Naive B cell (primary cell): ENCODE measurements at places on chromosomes 4 and X.
A peak's percentile ranks its signal among the peaks of the same experiment; 100 is the strongest.

GRCh38 chr4:27233531-27233930, 372.9 kb downstream of the STIM2 start:
- no peak for DNase-seq

- DNase-seq, result no peak
These were observed 87.9 kb downstream of the WDFY3 start for GRCh38 chr4:84878546-84878945.

GRCh38 chr4:151835467-151835866, 74.7 kb upstream of the GATB start:
- DNase-seq, result no peak

- no peak for DNase-seq
These were observed 68.4 kb downstream of the AR start for GRCh38 chrX:67612231-67612630.

GRCh38 chr4:70842761-70843435, 3.2 kb upstream of the GRSF1 start:
- DNase-seq, result no peak

DNA sequence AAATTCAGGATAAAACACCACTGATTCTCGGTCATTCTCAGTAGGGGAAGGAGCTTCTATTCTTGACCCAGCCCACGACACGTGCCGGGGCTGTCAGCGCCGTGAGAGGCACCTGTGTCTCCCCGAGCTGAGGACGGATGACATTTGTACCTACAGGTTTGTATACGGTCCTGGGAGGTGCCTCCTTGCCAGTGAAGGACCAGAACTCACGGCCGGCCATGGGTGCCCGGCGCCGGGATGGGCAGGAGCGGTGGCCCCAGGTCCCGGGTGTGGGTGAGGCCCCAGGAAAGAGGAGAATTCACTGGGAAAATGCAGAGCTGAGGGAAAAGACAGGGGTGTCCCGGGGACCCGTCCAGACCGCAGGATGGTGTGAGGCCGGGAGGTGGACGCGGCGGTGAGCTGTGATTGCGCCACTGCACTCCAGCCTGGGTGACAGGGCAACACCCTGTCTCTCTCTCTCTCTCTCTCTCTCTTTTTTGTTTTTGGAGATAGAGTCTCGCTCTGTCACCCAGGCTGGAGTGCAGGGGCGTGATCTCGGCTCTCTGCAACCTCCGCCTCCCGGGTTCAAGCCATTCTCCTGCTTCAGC, 48.9 kb upstream of the PPP2R3B start:
- DNase-seq, result no peak

DNA sequence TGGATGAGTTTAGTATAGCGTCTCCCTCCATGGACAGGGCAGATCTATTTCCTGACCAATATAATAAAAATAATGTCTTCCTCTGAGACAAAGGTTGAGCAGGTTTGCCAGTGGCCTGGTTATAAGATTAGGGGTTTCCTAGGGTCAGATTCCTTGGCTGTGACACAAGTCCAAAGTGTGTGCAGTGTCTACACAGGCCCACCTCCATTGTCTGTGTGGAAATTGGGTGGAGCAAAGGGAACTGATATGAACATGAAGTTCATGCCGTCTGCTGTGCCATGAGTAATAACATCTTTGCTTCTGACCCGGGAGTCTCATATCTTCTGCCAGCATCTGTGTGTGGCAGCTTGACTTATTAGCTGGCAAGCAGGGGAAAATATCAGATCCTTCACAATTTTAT, 187.7 kb upstream of the BOD1L1 start:
- DNase-seq, result no peak

- no peak for DNase-seq
These were observed 65.4 kb downstream of the SPRY1 start for GRCh38 chr4:123462007-123462406.

- DNase-seq, result no peak
These were observed 297.3 kb downstream of the DHX15 start for GRCh38 chr4:24287096-24287495.

GRCh38 chr4:119559044-119559647, 69.5 kb downstream of the PDE5A start:
- DNase-seq, result no peak

DNA sequence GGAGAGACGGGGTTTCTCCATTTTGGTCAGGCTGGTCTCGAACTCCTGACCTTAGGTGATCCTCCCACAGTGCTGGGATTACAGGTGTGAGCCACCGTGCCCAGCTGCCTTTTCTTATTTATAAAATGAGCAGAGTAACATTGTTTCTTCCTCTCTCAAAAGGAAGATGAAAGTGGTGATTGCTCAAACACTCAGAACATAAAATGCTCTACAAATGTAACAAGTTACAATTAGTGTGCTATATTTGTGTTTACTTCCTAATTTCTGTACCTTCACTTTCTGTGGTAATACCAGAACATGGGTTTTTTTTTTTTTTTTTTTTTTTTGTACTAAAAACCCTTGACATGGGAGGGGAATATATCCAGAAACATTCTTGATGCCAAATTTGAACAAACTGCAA, 197.9 kb downstream of the MGST2 start:
- no peak for DNase-seq

DNA sequence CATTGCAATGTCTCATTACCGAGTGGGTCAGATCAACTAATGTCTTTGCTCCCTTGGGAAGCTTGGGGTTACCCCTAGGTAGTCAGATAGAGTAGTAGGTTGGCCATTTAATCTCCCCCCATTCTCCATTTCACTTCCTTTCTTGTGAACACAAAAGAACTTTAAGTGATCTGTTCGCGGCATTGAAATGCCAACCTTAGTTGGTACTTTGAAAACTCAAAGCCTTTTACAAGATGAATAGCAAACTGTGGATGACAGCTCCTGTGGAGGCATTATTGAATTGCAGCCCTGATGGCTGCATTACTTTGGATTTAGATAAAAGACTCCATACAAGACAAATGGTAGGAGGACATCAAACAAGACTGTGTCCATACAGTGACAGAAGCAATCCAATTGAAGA, 469.1 kb downstream of the GBA3 start:
- DNase-seq, result no peak

DNA sequence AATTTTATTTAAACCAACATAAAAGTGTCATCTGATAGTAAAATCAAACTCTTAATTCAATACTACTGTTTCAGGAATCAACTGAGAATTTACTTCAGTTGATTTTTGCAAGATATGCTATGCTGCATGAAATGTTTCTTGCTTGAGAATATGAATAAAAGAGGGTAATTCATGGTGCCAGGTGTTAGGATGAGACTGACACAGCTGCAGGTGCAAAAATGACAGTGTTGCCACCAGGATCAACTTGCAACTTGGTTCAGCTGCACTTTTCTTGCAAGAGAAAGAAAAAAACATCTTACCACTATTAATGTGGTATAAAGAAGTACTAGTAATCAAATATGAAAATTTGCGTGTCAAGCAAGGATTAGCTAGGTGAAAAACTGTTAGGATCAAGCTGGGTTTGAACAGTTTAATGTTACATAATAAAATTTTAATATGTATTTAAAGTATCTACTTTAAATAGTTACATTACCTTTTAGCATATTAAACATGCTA, 49.7 kb downstream of the CHIC2 start:
- DNase-seq, result no peak

- peak; percentile 61 for DNase-seq
These were observed 774 bp downstream of the FAM193A start for GRCh38 chr4:2537011-2537830.

DNA sequence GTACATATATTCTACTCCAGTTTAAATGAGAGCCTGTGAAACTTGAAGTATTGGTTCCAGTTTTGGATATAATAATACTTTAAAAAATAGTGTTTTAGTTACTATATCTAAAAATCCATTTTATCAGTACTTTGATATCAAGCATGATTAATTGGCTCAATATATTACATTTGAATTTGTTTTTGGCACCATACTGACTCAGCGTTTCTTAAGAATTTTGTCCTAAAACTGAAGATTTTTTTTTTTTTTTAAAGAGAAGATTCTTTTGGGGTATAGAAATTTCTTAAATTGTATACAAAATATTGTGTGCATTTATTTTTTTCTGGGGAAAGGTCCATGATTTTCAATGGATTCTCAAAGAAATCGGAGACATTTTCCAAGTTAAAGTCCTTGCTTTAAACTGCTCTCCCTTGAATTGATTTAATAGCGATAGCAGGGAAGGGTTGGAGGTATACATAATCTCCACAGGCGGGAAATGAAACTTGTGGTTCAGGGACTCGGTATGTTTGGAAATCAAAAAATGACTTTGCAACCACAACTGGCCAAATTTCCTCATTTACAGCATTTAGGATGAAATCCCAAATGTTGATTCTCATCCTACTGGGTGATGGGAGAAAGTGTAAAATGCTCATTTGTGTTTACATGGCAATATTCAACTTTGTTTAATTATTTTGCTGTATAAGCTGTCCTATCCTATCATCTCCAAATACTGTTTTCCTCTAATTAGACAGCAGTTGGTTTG, 62.3 kb downstream of the TMA16 start:
- DNase-seq, result no peak
